ENCODE measurements at places on chromosomes 3 and 15. TPM values are rescaled to one million over a fixed set of nuclear protein-coding genes. Genes with fewer than 3 reads are reported as not detected.

GYG1 gene
- 14.6 TPM for polyA plus RNA-seq

ARNT2 gene
- not detected for polyA plus RNA-seq

ACSBG1 gene
- polyA plus RNA-seq, result 5.0 TPM

ARGFX gene
- polyA plus RNA-seq, result not detected

AHSG gene
- not detected for polyA plus RNA-seq

FETUB gene
- not detected for polyA plus RNA-seq

ECE2 gene
- polyA plus RNA-seq, result not detected

ROPN1 gene
- not detected for polyA plus RNA-seq

XYLB gene
- 12.8 TPM for polyA plus RNA-seq

SHC4 gene
- polyA plus RNA-seq, result 1.1 TPM

MAP3K13 gene
- not detected for polyA plus RNA-seq

CRELD1 gene
- 24.5 TPM for polyA plus RNA-seq

ZPLD1 gene
- polyA plus RNA-seq, result not detected

DGKG gene
- polyA plus RNA-seq, result 0.01 TPM

CAND2 gene
- 7.7 TPM for polyA plus RNA-seq

CPEB1 gene
- polyA plus RNA-seq, result 9.8 TPM

PP2D1 gene
- polyA plus RNA-seq, result not detected

CTXN2 gene
- not detected for polyA plus RNA-seq

GOLGA8M gene
- polyA plus RNA-seq, result not detected

C3orf80 gene
- 0.16 TPM for polyA plus RNA-seq

CACNA2D3 gene
- polyA plus RNA-seq, result not detected

CAMK1 gene
- polyA plus RNA-seq, result 10.6 TPM

PCOLCE2 gene
- 0.59 TPM for polyA plus RNA-seq

ASB14 gene
- not detected for polyA plus RNA-seq

TGM5 gene
- not detected for polyA plus RNA-seq

TM6SF1 gene
- polyA plus RNA-seq, result 4.5 TPM

MAP6D1 gene
- polyA plus RNA-seq, result 0.54 TPM

ZNF620 gene
- polyA plus RNA-seq, result 2.3 TPM

STARD9 gene
- 3.6 TPM for polyA plus RNA-seq

ALAS1 gene
- 24.4 TPM for polyA plus RNA-seq

MKRN3 gene
- polyA plus RNA-seq, result 23.6 TPM

BNC1 gene
- polyA plus RNA-seq, result not detected

EPHA6 gene
- not detected for polyA plus RNA-seq

FSIP1 gene
- 0.30 TPM for polyA plus RNA-seq

TLR9 gene
- not detected for polyA plus RNA-seq

GRM7 gene
- polyA plus RNA-seq, result not detected

SI gene
- not detected for polyA plus RNA-seq

TICRR gene
- 13.7 TPM for polyA plus RNA-seq

ZCWPW2 gene
- polyA plus RNA-seq, result 0.40 TPM

PRKCI gene
- polyA plus RNA-seq, result 20.4 TPM

ANKRD34C gene
- not detected for polyA plus RNA-seq

CHRNA7 gene
- polyA plus RNA-seq, result not detected

FOXB1 gene
- not detected for polyA plus RNA-seq

SEMA5B gene
- polyA plus RNA-seq, result not detected

MESP1 gene
- polyA plus RNA-seq, result 0.78 TPM

CNTN4 gene
- polyA plus RNA-seq, result not detected

GOLGA6A gene
- polyA plus RNA-seq, result not detected

OSBPL10 gene
- polyA plus RNA-seq, result 0.18 TPM

RETNLB gene
- not detected for polyA plus RNA-seq

CD200 gene
- polyA plus RNA-seq, result not detected

All from K562 (cell line).